Stimulated activated CD8-positive, alpha-beta memory T cell treated with anti-CD3 and anti-CD28 coated beads, Interleukin-15, amount 100 ng/mL, for 1 hour (primary cell): ENCODE measurements at places on chromosomes 12 and 14.

GRCh38 chr12:79650440-79650839, 40.3 kb downstream of the PAWR start:
- no peak for DNase-seq

DNA sequence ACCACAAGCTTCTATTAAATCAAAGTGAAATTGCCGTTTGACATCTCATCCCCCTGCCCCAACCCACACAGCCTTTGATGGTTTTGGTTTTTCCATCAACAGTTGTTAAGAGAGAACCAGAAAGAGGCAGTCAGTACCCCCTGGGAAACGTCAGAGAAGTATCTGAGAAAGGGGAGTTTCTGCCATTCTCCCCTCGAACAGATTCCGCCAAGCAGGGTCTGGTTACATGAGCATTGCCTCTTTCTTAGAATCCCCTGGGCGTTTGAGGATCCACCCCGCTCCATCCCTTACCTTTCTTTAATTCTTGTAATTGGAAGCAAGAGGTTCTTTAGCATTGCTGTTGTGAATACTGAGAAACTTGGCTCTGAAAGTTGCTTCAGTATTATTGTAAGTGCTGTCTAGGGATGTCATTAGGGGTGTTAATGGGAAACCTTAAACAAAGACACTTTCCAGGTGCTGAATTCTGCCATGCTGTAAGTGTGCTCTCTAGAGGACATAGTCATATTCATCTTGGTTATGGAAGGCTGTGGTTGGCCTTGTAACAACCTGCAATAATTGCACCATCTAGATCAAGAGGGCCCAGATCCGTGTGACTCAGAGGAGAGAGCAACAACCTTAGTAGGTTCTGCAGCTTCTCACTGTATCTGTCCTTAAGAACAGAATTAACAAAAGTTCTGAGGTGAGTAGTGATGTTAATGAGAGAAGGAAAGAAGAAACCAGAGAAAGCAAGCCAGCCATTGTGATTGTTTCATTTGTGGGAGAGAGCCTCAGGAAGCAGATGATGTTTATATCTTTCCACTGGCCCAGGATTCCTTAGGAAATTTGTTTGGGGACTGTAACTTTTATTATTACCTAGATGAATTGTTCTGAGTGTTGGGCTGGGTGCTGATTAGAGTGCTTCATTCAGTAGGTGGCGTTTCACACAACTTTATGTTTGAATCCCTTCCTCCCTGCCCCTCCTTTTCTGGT, 9.0 kb downstream of the TMBIM6 start:
- DNase-seq = no peak

- DNase-seq = no peak
These were observed 3.0 kb upstream of the METTL17 start for GRCh38 chr14:20986811-20987210.

GRCh38 chr12:66620026-66620425, 58.9 kb downstream of the GRIP1 start:
- DNase-seq = no peak

GRCh38 chr12:14454098-14454907, 88.8 kb downstream of the ATF7IP start:
- DNase-seq = no peak
